BJ (cell line): ENCODE measurements at places on chromosomes 16 and 17.

DNA sequence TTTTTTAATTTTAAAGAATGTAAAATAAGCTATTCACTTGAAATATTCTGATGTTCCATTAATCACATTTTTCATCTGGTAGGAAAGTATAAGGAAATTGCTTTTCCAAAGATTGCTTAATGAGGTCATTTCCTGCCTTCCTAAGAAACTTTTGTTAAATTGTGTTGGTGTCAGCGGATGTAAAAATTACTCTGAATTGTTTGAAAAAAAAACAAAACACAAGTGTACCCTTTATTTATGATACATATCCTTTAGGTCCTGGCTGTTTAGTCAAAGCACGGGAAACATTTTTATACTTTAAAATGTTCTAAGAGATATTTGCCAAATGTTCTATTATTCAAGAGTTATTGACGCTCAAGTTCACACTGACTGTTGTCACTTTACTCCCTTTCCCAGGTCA lies 1357.4 kb upstream of the GOT2 start:
- DNase-seq: no peak

DNA sequence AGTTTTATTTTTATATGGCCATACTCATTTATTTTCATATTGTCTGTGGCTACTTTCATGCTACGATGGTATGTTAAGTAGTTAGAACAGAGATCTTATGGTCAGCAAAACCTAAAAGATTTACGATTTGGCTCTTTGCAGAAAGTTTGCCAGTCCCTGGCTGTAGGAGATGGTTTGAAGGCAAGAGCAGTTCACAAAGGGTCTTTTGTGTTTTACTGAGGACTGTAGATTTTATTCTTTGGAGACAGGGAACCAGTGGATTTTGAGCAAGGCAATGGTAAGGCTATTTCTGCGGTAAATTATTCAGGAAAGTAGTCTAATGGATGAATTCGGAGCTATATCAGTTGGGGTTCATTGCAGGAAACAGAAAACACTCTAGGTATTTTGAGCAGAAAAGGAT lies 90.7 kb downstream of the WWP2 start:
- DNase-seq: no peak

- no peak for DNase-seq
Measured at GRCh38 chr16:73231944-73232554, 184.1 kb upstream of the ZFHX3 start.

GRCh38 chr17:53707566-53707965 lies 115.2 kb upstream of the KIF2B start:
- no peak for DNase-seq

- no peak for DNase-seq
Measured at GRCh38 chr16:30782486-30783279, 4.3 kb downstream of the ZNF629 start.

DNA sequence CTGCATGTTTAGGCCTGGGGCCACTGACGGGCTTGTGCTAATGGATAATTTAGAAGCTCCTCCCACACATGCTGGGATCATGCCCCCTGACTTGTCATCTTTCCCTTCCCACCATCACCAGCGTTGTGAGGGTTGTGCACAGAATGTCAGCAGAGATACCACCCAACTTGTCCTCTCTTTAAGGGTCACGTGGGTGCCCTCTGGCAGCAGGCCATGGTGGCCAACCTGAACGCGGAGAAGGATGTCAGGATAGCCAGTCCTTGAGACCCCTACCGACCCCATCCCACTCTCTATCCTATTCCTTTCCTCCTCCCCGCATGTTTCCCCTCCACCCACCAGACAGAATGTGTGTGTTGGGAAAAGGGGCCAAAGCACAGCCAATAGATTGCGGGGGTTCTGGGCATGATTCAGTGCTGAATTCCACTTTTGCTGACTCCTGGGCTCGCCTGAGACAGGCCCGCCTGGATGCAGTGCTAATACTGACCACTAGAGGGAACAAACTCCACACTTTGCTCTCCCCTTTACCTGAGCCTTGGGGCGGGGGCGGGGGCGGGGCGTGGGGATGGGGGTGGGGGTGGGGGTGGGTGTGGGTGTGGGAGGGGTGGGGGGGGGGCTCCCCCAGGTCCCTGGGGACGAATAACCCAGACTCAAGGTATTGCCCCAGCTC lies at the start of gene GH2:
TSS of gene GH2 (minus strand) at position 10 of the 667 bp plus-strand sequence. CDS start 143 bp downstream, outside the sequence.
- no peak for DNase-seq

DNA sequence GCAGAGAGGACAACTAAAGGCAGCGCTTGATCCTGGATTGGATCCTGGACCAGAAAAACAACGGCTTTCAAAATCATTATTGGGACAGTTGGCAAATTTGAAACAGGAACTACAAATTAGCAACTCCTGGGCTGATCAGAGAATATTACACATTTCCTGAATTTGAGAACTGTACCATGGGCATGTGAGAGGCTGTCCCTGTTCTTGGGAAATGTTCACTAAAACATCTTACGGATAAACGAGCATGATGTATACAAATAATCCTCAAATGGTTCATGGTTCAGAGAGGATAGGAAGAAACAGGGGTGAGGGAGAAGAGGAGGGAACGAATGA lies 2.3 kb upstream of the ITGAE start:
- DNase-seq: no peak

GRCh38 chr16:17557480-17557879 lies 86.7 kb upstream of the XYLT1 start:
- no peak for DNase-seq
